ENCODE measurements at places on chromosomes 1 and 21.

DNA sequence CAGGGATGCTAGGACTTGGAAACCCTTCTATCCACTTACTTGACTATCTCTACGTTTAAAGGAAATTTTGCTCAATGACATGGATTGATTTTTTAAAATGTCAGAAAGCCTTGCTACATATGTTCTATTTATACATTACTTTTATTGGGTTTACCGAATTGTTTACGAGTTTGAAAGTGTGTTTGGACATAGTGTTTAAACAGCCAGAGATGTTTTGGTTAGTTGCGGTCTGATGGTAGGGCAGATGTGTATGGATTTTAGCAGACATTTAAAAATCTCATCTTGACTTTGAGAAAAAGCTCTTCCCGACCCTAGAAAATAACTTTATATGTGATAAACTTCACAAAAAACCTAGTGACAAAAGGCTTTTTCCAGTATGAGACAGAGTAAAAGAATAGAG, 513.7 kb downstream of the PLA2G4A start:
- DNase-seq: no peak

- DNase-seq: no peak
Measured at GRCh38 chr1:243973169-243973568, 77.9 kb upstream of the ZBTB18 start.

DNA sequence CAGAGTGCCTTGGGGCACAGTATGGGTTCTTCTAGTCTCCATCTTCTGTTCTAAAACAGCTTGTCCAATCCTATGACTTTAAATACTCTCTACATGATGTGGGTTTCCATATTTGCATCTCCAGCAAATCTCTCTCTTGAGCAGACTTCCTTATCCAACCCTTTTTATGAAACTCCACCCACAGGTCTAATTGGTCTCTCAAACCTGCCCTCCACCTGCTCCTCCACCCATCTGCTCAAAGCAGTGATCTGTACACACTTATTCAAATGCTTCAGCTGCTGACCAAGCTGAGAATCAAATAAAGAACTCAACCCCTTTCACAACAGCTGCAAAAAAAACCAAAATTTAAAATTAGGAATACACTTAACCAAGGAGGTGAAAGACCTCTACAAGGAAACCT, 11.5 kb downstream of the MCOLN2 start:
- DNase-seq: no peak

GRCh38 chr1:234550341-234551031, 59.5 kb downstream of the IRF2BP2 start:
- DNase-seq: no peak

- DNase-seq: no peak
Measured at GRCh38 chr1:158014731-158015320, 21.4 kb downstream of the KIRREL1 start.

DNA sequence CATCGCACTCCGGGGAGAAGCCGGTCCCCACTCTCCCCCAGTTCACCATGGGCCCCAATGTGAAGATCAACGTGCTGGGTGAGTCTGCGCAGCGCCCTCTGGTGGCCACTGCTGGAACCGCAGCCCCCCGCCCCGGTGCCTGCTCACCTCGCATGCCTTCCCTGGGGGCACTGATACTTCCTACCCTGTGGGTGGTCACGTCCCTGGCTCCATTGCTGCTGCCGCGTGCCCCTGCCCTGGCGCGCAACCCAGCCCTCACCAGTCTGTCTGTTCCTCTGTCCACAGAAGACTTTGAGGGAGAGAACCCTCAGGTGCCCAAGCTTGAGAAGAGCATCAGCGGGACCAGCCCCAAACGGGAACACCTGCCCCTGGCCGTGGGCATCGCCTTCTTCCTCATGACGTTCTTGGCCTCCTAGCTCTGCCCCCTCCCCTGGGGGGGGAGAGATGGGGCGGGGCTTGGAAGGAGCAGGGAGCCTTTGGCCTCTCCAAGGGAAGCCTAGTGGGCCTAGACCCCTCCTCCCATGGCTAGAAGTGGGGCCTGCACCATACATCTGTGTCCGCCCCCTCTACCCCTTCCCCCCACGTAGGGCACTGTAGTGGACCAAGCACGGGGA, 7.6 kb downstream of the EFNA3 start:
- DNase-seq: peak; percentile 74

- no peak for DNase-seq
Measured at GRCh38 chr1:20052386-20052785, 17.6 kb upstream of the PLA2G5 start.

DNA sequence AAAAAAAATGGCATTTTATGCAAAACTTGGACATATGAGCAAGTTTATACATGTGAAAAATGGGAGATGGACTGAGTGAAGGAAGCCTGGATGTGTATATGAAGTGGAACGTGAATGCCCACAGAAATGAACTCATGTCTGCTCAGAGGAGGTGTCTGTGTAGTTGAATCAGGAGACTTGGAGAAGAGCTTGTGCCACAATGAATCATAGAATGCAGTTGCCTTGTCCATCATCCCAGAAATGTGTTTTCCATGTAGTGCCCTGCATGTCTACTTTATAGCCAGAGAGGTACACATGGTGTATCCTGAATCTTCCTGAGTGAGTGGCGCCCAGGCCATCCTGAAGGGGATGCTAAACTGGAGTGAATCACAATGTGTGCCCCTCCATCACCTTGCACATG, 2.6 kb upstream of the ILDR2 start:
- no peak for DNase-seq

DNA sequence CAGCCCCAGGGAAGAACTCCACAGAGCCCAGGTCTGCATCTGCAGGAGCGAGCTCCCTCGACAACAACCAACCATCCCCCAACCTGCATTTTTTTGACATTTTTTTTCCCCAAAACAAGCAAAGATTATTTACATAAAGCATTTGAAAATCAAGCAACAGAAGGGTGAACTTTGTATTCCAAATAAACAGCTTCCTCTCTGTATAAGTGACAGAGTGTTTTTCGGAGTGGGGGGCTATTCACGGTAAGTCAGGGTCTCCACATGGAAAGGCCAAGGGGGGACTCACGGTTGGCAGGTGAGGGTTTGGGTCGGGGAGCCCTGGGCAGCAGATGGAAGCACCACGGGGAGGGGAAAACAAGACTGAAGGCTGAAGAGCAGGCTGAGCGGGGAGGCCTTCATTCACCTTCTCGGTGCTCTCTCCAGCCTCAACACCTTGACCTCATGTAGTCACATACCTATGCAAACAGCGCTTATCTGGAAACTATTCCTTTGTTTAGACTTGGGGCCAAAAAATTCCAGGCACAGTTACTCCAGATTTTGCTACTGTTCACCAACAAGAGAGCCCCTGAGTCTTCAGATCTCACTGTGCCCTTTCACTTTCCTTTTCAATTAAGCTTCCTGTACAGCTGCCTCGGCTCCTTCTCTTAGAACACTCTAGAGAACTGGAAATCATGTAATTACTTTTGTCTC, 27.6 kb downstream of the C2CD2 start:
- DNase-seq: no peak

DNA sequence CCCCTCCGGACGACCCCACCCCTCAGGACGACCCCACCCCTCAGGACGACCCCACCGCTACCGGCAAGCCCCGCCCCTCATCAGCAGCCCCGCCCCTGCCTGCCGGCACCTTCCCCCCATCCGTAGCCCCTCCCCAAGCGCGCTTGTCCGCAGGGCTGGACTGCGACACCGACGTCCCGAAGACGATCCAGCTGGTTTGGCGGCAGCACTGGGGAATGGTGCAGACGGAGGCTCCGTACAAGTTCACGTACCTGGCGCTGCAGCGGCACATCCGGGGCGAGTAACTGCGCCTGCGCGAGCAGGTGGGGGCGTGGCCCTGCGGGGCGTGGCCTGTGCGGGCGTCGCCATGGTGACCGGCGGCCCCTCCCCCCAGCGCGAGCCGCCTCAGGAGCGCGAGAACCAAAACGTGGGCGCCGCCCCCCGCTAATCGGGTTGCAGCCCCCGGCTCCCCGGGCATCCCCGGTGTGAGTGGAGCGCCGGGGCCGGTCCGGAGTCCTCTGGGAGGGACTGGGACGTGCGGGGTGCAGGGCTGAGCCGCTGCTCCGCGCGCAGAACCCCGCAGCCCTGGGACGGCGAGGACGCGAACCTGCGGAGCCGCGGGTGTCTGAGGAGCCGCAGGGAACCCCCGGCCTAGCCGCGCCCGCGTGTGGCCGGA, 4.9 kb downstream of the RNF223 start:
- no peak for DNase-seq

DNA sequence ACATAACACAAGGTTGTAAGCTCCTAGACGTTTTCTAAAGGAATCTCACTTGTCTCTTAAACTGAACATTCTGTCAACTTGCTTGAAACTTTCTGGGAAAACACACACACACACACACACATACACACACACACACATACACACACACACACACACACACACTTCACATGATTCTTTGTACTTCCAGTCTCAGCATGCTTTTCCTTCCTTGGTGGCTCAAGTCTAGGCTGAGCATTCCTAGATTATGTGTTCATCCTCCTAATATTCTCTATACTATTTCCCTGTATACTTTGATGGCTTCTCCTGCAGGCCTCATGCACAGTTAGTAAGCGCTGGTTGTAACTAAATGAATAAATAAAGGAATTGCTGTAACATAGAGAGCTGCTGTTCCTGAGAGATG, 372.1 kb downstream of the PTPRC start:
- no peak for DNase-seq

- DNase-seq: no peak
Measured at GRCh38 chr1:145994391-145995120, 1.8 kb downstream of the TXNIP start.

DNA sequence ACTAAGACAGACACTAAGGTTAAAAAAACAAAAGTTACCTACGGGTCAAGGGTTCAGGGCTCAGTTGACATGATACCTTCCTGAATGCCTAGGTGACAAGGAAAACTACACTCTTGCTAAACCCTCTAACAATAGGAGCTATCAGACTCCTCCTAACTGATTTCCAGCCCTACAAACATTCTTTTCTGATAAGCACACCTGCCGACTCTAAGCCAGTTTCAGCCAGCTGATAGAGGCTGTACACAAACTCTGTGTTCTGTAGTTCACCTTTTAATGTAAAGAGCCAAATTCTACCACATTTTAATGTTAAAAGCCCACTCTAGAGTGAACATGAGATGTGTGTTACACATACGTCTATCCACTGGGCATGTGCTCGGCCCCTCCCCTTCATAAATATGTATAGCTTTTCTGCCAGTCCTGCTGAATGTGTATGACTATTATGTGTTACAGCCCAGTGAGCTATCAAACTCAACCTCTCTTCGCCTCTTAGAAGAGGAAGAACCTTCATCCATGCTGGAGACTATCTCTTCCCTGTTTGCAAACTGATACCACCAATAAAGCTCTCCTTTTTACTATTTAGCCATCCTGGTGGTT, 40.0 kb upstream of the FAM163A start:
- DNase-seq: no peak

- DNase-seq: no peak
Measured at GRCh38 chr1:234108921-234109320, 204.4 kb downstream of the SLC35F3 start.

DNA sequence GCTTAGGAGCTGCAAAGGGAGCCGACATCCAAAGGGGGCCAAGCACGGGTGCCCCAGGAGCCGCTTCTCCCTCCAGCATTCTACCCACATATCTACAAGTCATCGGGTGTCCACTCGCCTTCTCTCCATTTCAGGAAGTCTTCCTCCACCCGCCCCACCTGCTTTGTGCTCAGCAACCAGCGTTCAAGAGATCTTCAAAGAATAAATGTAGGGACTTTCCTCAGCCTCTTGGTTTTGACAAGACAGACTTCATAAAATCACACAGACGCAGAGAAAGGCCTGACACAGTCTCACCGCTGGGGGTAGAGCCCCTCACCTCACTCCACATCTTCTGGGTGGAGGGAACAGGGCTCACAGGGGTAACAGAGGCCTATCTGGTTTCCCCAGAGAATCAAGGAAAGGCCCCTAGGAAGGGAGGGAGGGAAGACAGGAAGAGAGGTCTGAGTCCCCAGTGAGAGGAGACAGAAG, 49.5 kb downstream of the SSBP3 start:
- no peak for DNase-seq

GRCh38 chr21:29256126-29256910, 42.4 kb upstream of the BACH1 start:
- no peak for DNase-seq

- no peak for DNase-seq
Measured at GRCh38 chr1:180524915-180525714, 22.7 kb upstream of the ACBD6 start.

GRCh38 chr1:177799746-177800145, 170.1 kb downstream of the SEC16B start:
- DNase-seq: no peak

GRCh38 chr1:53519421-53519820, 60.2 kb downstream of the DMRTB1 start:
- DNase-seq: no peak

GRCh38 chr1:209062081-209062620, 521.4 kb upstream of the CAMK1G start:
- DNase-seq: no peak

GRCh38 chr21:45291613-45292398, 4.1 kb upstream of the POFUT2 start:
- peak; percentile 61 for DNase-seq

DNA sequence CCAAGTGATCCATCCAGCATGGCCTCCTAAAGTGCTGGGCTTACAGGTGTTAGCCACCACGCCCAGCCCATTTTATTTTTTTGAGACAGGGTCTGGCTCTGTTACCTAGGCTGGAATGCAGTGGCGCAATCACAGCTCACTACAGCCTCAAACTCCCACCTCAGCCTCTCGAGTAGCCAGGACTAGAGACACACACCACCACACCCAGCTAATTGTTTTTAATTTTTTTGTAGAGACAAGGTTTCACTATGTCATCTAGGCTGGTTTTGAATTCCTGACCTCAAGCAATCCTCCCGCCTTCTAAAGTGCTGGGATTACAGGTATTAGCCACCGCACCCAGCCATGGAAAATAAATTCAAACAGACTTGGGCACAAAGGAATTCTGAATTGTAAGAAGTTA, 31.9 kb downstream of the PUM1 start:
- DNase-seq: no peak

DNA sequence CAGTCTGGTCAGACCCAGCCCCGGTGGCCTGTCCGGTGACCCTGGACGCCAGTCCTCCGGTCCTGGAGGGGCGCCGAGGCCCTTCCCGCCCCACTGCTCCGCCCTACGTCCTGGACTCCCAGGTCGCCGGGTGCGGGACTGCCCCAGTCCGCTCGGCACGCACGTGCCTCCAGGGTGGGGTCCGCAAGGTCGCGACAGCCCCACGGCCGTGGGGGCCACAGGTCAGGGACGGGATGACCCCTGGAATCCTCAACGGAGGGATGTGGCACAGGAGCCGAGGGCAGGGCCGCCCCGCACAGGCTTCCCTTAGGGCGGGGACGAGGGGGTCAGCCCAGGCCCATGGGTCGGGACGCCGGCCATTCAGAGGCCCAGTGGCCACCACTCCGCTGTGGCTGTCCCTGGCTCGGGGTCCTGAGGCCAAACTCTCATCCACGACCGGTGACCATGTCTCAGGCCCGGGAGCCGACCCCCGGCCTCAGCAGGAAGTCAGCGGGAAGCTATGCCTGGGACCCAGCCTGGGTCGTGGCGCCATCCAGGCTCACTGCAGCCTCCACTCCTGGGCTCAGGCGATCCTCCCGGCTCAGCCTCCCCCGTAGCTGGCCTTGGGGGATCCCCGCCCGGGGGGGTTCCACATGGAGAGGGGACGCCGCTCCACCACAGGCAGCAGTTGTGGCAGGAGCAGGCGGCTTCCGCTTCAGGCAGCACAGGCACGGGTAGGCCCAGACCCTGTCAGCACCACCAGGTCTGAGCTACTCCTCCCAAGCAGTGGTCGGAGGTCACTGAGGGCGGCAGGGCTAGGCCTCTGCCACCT, 599 bp upstream of the TMEM240 start:
- DNase-seq: no peak

Data from right atrium auricular region (tissue), 2 donors.